Stomach (tissue), 19 donors: ENCODE measurements at places on chromosomes 4 and X. TPM values are rescaled to one million over a fixed set of nuclear protein-coding genes. Genes with fewer than 3 reads are reported as not detected.

TRAPPC2 gene
- 16.5 TPM for total RNA-seq

MAP7D2 gene
- 0.89 TPM for total RNA-seq

POU3F4 gene
- total RNA-seq = not detected

HSD17B13 gene
- total RNA-seq = 1.8 TPM

UGT2B10 gene
- total RNA-seq = not detected

TRIM60 gene
- total RNA-seq = not detected

LEF1 gene
- 2.3 TPM for total RNA-seq

NXF2 gene
- not detected for total RNA-seq

- no peak for DNase-seq
Measured at GRCh38 chr4:183348706-183349659, 26.8 kb upstream of the CLDN24 start.

- peak; percentile 78 for DNase-seq
Measured at GRCh38 chrX:119067023-119067739, 5.6 kb upstream of the CT47C1 start.

GRCh38 chr4:188552741-188553275 is 413.6 kb downstream of the TRIML1 start:
- no peak for DNase-seq

DNA sequence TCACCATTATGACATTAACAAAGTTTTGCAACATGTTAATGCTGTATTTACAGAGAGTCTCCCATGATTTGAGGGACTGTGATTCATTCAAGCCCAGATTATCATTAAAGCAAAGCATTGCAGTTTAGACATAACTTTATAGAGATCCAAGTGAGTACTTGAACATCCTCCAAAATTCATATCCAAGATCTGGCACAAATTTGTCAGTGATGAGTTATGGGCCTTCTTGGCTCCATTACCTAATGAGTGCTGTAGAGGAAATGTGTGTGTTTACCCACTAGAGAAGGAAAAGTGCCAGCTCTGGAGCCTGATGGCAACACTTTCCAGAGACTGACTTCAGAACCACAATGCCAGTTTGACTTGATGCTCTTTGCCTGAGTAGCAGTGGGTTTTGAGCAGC is 432.3 kb downstream of the GALNTL6 start:
- DNase-seq = no peak

- DNase-seq = no peak
Measured at GRCh38 chr4:168979338-168979737, 30.7 kb downstream of the CBR4 start.

DNA sequence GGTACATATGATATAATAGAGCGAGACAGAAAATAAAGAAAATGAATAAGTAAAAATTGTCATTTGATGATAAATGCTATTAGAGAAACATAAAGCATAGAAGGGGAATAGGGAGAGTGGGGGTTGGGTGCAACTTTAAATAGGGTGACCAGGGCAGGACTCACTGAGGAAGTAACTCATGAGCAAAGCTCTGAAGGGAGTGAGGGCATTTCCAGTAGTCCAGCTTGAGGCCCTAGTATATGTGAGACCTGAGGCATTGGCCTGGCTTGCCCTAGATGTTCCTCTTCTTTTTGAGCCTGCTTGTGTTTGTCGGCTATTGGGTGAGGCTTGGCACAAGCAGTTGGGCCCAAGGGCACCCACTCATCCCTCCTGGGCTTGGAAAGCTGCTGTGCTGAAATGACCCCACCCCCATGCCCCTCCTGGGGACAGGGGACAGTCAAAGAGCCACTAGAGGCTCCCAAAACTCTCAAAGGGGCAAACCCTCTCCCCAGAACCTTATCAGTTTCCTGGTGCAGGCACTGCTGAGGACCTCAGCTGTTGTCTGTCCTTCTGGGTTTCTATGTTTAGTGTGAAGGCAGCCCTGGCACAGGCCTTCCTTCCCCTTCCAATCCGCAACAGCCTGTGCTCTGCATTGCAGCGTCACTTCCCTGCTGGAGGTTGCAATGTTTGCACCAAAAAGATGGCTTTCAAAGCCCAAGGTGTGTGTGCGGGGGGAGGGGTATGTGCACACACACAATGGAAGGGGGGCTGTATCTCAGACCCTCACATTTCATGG is 40.1 kb downstream of the APLN start:
- DNase-seq = no peak

GRCh38 chrX:128287693-128288092 is 235.5 kb upstream of the ACTRT1 start:
- no peak for DNase-seq

DNA sequence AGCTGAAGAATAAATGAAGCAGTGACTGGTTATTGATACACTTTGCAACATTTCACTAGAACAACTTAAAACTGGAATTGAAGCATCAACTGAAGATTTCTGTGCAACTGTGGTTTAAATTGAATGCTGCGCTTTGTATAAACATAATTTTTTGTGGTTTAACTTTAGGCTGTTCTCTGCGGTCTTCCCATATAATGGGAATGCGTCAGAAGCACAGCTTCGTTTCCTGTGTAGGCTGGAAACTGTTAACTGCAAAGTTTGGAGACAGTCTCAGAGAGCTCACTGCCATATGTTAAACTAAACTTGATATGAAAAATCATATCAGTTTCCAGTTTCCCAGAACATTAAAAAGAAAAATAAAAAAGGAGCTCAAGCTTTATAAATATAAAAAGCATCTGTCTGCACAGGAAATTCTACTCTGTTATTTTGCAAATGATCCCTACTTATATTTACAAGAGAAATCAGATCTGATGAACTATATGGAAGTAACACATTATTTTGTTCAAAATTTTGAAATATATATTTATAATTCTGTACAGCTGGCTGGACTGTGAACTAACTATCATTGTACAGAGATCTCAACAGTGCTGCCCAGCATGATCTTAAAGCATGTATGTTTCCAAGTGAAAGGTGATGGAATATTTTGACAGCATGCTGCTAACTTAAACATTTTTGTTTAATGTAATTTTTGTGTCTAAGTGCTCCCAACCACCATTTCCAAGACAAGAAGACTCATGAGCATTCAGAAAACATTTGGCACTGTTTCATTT is 139.9 kb downstream of the NDST3 start:
- peak; percentile 23 for DNase-seq

DNA sequence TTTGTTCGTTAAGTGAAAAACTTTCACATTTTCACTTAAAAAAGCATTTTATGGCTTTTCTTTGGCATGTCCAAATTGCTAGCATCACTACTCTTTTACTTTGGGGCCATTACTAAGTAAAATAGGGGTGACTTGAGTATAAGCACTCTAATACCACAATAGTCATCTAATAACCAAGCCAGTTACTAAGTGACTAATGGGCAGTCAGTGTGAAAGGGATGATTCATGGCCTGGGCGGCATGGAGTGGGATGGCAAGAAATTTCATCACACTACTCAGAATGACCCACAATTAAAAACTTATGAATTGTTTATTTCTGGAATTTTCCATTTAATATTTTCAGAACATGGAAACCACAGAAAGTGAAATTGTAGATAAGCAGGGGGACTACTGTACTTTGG is 60.9 kb downstream of the BMP15 start:
- no peak for DNase-seq

GRCh38 chr4:161869511-161869910 is 294.3 kb downstream of the FSTL5 start:
- DNase-seq = no peak

GRCh38 chrX:48910926-48911411 is 477 bp downstream of the SLC35A2 start:
- DNase-seq = no peak
